ENCODE measurements at places on chromosomes 6 and 20.

DNA sequence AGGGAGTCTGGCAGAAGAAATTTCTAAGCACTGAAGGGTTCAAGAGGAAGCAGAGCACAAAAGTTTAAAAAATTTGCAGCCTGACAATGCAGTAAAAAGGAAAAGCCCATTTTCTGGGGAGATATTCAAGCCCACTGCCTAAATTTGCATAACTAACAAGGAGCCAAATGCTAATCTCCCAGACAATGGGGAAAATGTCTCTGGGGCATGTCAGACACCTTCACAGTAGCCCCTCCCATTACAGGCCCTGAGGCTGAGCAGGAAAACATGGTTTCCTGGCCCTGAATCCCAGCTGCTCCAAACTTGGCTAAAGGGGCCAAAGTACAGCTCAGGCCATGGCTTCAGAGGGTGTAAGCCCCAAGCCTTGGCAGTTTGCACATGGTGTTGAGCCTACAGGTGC, 908.5 kb upstream of the MANEA start:
- no peak for DNase-seq

DNA sequence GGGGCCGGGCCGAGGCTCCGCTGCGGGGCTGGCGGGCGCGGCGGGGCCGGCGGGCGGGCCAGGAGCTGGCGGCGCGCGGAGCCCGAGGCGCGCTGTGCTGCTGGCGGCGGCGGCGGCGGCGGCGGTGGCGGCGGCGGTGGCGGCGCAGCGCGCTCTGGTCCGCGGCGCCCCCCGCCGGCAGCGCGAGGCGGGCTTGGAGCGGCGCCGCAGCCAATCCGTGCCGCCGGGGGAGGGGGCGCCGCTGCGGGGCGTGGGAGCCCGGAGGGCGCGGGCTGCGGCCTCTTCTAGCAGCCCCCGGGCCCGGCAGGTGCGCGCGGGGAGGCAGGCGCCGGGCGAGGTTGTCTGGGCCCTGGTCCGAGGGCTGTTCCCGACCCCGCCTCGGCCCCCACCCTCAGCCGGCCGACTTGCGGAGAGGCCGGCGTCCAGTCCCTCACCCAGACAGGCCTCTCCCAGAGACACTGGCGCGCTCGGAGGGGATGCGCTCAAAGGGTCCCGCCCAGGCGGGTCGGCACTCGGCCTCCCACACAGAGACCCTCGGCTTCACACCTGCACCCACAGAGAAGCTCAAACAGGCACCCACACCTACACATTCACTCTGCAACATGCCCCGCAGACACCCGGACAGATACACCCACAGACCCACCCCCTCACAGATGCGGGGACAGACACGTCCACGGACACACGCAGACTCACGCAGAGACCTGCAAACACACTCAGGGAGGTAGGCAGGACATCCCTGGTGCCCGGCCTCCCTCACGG, at the start of gene RIMS4:
Gene RIMS4, minus strand, starts transcription at position 156 of the 759 bp plus-strand sequence. CDS start 275 bp downstream, outside the sequence.
- no peak for DNase-seq

- DNase-seq, result no peak
Observed at GRCh38 chr6:136859430-136859829, 37.0 kb downstream of the PEX7 start.

GRCh38 chr6:38270367-38270766, 369.4 kb downstream of the BTBD9 start:
- no peak for DNase-seq

DNA sequence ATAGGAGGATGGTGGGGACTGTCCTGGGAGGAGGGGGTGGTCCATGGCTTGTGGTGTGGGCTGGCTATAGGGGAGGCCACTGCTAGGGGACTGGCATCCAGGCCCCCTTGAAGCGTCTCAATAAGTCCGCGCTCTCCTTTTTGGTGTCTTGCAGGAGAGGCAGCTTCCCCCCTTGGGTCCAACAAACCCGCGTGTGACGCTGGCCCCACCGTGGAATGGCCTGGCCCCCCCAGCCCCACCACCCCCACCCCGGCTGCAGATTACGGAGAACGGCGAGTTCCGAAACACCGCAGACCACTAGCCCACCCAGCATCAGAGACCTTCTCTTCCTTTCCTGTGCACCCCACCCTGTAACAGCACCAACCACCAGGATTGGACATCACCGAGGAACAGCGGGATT, 2.8 kb upstream of the ZBTB9 start:
- no peak for DNase-seq
